ENCODE measurements at places on chromosomes 4 and X. TPM values are rescaled to one million over a fixed set of nuclear protein-coding genes. Genes with fewer than 3 reads are reported as not detected.

Gene CLIC2
- total RNA-seq = 0.17 TPM

Gene ZBTB33
- 29.0 TPM for total RNA-seq

Gene NDST3
- total RNA-seq = not detected

GRCh38 chr4:137361756-137362470, 170.4 kb downstream of the PCDH18 start:
- no peak overlapping the region for H3K4me3 ChIP-seq
- no peaks in the 10 kb centered on the region for H3K4me1 ChIP-seq
- no peaks in the 10 kb centered on the region for H3K36me3 ChIP-seq

GRCh38 chr4:39664828-39665731, 26.4 kb upstream of the SMIM14 start:
- H3K27ac ChIP-seq = no peak overlapping the region
- no peaks in the 10 kb centered on the region for H3K36me3 ChIP-seq
- no peak for DNase-seq
- H3K27me3 ChIP-seq = no peaks in the 10 kb centered on the region

DNA sequence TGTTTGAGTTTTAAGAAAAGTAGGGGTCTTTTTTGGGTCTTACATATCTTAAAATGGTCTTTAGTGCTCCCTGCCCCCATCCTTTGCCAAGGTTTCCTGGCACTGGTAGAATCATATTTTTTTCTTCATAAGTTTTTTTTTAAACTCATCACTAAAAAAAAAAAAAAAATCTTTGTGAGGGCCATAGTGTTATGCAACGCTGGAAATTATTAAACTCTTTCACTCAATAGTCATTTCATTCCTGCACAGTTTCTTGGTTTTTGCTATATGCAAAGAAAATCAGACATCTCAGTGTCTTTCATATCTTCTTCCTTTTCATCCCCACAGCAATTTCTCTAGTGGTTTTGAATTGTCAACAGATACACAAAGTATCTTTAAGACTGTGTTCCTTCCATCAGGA, 95.6 kb downstream of the TMA16 start:
- no peak for DNase-seq
- no peaks in the 10 kb centered on the region for H3K36me3 ChIP-seq
- no peak overlapping the region for H3K4me3 ChIP-seq
- no peaks in the 10 kb centered on the region for H3K27me3 ChIP-seq
- no peaks in the 10 kb centered on the region for H3K4me1 ChIP-seq
- H3K27ac ChIP-seq = no peak overlapping the region

DNA sequence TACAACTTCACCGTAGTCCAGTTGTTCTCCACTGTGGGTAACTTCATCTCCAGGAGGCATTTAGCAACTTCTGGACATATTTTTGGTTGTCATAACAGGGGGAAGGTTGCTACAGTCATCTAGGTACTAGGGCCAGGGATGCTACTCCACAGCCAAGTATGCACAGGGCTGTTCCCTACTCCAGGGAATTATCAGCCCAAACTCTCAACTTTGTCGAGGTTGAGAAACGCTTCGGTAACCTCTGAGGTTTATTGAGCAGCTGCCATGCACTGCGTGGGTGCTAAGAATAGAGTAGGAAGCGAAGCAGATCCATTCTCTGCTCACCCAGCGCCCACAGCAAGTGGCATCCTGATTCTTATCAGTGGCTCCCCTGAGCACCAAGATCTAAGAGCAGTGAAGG, 8.2 kb downstream of the FGFBP1 start:
- H3K27me3 ChIP-seq = no peaks in the 10 kb centered on the region
- H3K4me1 ChIP-seq = no peaks in the 10 kb centered on the region
- H3K36me3 ChIP-seq = no peaks in the 10 kb centered on the region
- DNase-seq = no peak
- H3K27ac ChIP-seq = no peak overlapping the region

DNA sequence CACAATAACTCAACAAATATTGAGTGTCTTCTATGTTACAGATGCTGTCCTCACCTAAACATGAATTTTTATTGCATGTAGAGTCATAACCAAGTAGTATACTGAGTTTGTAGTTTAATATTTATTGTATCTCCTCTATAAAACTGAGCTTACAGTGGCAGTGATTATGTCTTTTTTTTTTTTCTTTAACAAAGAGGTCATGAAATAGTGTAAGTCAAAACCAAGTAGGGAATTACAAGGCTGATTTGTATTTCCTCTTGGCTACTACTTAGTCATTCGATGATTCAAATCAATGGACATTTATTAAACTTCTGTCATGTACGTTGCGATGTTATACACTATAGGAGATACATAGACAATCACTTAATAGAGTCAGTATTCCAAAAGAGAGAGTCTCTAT, 48.4 kb downstream of the IL15 start:
- H3K27ac ChIP-seq = no peak overlapping the region
- H3K27me3 ChIP-seq = no peaks in the 10 kb centered on the region
- no peak overlapping the region for H3K4me3 ChIP-seq
